ENCODE measurements at places on chromosomes 1 and 21.

DNA sequence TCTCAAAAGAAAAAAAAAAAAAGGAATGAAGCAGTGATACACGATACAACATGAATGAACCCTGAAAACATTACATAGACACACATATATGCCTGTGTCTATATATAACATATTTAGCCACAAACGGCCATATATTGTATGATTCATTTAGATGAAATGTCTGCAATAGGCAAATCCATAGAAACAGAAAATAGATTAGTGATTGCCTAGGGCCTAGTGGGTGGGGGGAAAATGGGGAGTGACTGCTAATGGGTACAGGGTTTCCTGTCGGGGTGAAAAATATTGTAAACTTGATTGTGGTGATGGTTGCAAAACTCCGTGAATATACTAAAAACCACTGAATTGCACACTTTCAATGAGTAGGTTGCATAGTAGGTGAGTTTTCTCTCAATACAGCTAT, 6.0 kb upstream of the H6PD start:
- DNase-seq = no peak

DNA sequence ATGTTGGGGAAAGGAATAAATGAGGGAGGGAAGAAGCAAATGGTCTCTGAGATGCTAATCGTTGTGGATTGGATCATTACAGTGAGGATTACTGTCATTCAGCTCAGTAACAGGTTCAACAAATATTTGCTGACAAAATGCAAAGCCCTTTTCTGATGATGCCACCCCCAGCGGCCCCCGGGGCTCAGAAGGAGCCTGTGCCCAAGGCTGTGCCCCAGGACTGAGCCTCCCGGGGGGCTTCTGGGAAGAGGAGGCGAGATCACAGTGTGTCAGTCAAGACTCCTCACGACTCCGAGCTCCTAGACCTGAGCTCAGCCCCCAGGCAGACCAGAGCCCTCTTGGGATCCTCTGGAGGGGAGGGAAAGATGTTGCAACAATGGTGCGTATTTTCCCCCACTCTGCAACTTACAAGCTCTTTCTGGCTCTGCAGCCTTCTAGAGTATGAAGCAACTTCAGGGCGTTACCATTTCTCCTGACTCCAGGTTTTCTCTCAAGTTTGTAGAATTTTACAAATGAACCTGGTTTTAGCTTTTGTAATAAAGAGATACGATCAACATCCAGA, 20.8 kb downstream of the EPHA8 start:
- DNase-seq = no peak

GRCh38 chr1:201900476-201900875, 11.8 kb downstream of the SHISA4 start:
- DNase-seq = no peak

DNA sequence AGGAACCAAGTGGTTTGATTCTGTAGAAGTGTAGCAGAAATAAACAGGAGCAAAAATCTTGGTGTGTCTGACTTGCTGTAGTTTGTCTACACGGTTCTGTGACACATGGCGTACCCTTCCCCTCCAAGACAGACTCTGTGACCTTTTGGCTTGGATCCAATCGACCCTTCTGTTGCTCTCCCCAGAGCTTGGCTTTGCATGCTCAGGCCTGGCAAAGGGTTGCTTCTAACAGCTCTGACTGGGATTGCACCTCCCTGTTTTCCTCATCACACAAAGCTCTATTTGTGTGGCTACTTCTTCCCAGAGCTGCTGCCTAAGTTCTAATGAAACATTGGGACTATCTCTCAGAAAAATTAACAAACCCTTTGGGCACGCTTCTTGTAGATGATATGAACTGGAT, 24.0 kb downstream of the NGF start:
- no peak for DNase-seq

DNA sequence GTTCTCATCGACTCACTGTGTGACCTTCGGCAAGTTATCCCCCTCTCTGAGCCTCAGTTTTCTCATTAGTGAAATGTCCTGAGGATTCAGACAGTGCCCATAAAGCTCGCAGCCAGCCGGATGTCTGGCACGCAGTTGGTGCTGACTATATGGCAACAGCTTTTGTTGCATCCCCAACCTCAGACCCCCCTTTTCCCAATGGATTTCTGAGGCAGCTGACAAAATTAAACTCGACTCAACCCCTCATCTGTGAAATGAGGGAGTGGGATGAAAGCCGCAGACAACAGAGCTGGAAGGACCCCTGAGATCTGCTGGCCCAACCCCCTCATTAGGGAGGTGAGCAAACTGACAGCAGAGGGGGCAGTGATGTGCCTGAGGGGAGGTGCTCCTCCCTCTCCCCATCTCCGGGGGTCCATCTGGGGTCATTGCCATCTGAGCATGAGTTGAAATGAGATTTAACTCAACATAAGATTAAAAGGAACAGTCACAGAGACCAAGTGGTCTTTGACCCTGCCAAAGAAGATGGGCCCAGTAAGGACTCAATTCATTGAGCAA, 40.4 kb downstream of the NKAIN1 start:
- no peak for DNase-seq

GRCh38 chr1:177907000-177907399, 62.9 kb downstream of the SEC16B start:
- DNase-seq = no peak

GRCh38 chr1:247467129-247467528, 9.2 kb upstream of the OR2B11 start:
- no peak for DNase-seq

GRCh38 chr21:45973475-45974072, 8.0 kb upstream of the COL6A1 start:
- DNase-seq = no peak

GRCh38 chr1:168379104-168379860, 98.6 kb downstream of the TBX19 start:
- no peak for DNase-seq

GRCh38 chr21:29557200-29557599, 258.5 kb downstream of the BACH1 start:
- no peak for DNase-seq

GRCh38 chr1:151370211-151370911, 2.1 kb downstream of the SELENBP1 start:
- DNase-seq = no peak

- no peak for DNase-seq
Observed at GRCh38 chr1:24562625-24563024, 6.7 kb downstream of the NCMAP start.

GRCh38 chr1:85496941-85497582, 32.1 kb upstream of the DDAH1 start:
- DNase-seq = no peak

DNA sequence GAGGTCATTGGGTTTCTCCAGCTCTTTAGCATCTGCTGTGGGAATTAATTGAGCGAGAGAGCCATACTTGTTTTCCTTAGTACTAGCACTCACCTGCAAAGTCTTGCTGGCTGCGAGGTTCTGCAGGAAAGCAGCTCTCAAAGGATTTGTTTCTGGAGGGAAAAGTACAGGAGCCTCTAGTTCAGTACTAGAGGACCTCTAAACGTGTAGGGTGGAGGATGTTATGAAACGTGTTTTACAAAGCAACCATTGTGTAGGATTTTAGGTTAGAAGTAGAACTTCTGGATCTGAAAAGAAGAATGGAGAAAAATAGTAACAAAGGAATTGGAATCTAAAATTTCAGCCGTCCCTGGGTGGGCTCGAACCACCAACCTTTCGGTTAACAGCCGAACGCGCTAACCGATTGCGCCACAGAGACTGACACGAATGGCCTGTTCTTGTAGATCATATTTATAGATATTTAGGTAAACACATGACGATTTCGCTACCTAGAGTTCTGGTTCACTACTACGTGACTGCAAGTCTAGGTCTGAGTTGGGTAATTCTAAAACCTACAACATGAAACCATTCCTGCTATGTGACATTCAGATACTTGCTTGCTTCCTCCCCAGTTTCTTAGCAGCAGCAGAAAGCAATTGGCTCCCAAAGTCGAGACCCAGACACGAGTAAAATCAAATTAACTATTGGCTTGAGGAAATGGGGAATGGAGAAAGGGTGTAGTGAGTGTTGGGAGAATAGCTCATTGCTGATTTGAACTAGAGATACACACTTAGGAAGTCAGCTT, 60.2 kb upstream of the CFAP126 start:
- DNase-seq = no peak

GRCh38 chr1:164562061-164562460, 3.1 kb downstream of the PBX1 start:
- no peak for DNase-seq

Data from NCI-H2107 (cell line).